Uterus (tissue), 4 donors: ENCODE measurements at places on chromosomes 13 and 19.

DNA sequence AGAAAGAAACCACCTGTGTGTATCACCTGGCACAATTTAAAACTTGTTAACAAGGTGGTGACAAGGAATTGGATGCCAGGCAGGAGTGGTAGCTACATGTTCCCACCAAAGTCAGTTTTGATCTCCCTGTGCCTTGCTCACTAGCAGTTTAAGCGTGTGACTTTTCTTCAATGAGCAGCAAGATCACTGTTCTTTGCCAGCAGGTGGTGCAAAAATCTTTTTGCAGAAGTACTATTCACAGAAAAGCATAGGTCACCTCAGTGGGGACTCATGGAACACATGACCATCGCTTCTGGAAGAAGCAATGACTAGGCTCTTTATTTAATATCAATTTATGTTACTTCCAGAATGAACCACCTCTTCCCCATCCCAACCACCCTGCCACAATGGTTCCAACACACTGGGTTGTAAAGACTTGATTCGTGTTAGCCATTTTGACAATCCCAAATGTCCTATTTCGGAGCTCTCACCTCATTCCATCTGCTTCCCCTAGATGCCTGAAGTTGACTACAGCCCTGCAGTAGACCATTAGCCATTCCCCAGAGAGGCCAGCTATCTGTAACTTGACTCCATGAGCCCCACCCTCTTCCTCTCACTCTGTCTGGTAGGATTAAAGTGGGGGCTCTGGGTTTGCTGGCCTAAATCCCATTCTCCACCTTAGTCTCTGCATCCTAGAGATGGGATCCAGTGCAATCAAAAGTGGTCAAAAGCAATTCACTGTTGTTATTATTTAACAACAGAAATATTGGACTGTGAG lies 59.1 kb upstream of the TNFRSF19 start:
- DNase-seq: no peak

- no peak for DNase-seq
Observed at GRCh38 chr19:44010468-44010867, 7.7 kb downstream of the ZNF230 start.

GRCh38 chr19:6204866-6205723 lies 69.6 kb downstream of the ACSBG2 start:
- no peak for DNase-seq

- no peak for DNase-seq
Observed at GRCh38 chr13:96771486-96772367, 222.5 kb downstream of the OXGR1 start.

- DNase-seq: no peak
Observed at GRCh38 chr13:32936716-32937115, 79.5 kb upstream of the KL start.

DNA sequence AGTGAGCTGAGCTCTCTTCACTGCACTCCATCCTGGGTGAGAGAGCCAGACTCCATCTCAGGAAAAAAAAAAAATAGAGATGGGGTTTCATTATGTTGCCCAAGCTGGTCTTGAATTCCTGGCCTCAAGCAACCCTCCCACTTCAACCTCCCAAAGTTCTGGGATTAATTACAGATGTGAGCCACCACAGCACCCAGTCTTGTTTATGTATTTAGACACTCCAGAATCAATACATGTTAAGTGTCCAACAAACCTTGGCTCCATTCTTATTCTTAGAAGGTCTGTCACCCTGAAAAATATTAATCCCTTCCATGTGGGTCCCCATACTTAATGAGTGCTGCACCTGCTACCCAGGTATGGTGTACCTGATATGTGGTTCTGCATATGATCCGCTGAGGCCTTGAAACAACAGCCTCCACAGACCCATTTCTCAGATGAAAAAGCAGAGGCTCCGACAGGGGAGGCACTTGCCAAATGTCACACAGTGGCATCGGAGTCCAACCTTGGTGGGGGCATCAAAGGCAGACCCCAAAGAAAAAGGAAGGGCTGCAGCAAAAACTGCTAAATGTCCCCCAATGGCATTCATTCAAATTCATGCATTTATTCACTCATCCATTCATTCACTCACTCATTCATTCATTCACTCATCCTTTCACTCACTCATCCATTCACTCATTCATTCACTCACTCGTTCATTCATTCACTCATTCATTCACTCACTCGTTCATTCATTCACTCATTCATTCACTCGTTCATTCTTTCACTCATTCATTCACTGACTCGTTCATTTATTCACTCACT lies 16.7 kb downstream of the TICAM1 start:
- no peak for DNase-seq

- no peak for DNase-seq
Observed at GRCh38 chr13:102993348-102993747, 72.9 kb downstream of the SLC10A2 start.

DNA sequence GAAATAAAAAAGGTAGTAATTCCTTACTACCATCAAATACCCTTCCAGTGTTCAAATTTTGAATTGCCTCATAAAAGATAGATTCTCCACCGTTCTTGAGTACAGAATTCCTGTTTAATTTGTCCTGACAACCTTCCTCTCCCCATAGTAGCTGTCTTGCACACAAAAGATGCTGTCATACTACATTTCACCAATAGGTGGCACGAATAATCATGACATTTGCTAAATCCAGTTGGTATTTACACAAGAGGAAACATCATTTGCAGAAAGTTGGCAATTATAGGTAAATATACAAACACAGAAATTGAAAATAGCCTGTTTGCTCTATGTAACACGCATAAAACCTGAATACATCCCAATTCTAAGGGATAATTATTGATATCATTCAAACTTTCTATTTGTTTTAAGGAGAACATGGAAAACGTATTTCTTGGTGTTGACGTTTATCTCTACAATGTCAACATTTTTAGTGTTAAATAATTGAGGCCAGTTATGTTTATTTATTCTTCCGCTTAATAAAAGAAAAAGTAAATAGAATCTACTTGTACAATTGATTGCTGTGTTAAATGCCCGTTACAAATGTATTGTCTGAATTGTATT lies 58.3 kb upstream of the CLDN10 start:
- DNase-seq: no peak

DNA sequence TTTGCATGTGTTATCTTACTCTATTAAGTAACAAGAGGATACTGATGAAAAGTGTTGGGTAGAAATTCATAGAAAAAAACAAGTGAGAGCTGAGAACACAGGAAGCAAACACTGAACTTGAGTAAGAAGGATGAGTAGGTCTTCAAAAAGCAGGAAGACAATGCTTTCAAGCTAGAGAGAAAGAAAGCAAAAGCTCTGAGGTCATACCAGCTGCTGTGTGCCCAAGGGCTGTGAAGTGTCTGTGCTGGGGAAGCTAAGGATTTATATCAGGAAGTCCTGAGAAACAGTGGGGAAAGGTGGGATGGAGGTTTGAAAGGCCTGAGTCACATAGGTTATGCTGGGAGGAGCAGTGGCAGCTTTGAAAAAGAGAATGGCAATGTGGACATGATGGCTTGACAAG lies 145.5 kb upstream of the MAB21L1 start:
- no peak for DNase-seq

DNA sequence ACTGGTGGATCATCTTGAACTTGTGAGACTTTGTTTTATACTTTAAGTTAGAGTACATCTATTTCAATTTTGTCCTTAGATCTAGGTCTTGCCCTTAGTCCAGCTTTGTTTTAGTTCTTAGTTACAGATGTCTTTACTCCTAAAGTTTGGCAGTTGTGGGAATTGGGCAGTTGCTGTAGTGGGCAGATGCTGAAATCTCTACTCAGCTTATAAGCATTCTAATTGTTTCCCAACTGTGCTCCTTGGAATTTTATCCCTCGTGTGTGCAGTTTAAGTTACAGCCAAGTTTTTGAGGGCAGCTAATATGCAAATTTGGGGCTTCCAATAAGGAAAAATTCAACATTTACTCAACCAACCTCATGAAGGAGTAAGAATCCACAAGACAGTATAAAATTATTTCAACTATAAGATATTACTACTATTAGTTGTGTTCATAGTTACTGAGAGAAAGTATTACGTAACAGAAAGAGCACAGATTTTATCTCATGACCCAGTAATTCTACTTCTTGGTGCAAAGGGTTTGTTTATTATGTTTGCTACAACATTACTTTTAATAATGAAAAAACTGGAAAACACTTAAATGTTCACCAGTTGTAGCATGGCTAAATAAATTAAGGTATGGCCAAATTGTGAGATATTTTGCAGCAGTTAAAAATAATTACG lies 32.9 kb downstream of the CCDC122 start:
- DNase-seq: no peak

DNA sequence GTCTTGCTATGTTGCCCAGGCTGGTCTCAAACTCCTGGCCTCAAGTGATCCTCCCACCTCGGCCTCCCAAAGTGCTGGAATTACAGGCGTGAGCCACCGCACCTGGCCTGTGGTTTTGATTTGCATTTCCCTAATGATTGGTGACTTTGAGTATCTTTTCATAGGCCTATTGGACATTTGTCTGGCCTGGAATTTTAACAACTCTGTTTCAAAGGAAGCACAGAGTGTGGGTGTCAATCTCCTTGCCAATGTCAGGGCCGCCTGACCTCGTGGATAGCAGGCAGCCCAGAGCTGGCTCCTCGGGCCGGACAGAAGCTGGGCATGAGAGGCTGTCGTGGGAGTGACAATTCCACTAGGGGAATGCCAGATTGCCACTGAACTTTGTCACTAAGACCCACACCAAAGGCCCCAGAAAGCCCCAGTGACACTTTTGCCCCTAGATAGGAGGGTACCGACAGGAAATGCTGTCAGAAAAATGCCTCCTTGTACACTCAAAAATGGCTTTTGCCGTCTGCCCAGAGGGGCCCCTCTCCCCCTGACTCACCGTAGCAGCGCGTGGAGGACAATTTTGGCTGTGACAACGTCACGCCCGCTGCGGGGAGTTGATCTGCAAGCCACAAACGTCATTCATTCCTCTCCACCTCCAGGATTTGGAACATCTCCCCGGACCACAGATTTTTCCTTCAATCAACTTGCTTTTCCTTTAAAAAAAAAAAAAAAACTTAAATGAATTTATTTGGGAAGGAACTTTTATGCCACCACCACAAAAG lies 11.7 kb upstream of the ADGRE5 start:
- DNase-seq: peak; percentile 59

DNA sequence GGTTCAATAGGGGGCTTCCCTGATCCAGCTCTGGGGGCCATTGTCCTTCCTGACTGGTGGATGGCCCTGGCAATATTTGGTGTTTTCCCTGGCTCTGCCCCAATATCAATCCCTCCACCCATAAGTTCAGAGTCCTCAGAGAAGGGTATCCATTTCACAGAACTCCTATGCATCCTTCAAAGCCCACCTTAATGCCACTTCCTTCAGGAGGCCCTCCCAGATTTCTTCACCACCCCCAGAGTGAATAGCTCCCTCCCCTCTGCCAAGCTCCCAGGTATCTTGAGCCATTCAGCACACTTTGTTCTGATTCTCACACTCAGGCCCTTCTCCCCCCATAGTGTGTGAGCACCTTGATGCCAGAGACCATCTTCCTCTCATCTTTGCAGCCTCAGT lies 5.8 kb downstream of the PPP1R14A start:
- DNase-seq: no peak

- no peak for DNase-seq
Observed at GRCh38 chr13:23686948-23687347, 116.7 kb downstream of the TNFRSF19 start.

GRCh38 chr13:109145631-109146030 lies 516.2 kb downstream of the MYO16 start:
- peak; percentile 29 for DNase-seq

DNA sequence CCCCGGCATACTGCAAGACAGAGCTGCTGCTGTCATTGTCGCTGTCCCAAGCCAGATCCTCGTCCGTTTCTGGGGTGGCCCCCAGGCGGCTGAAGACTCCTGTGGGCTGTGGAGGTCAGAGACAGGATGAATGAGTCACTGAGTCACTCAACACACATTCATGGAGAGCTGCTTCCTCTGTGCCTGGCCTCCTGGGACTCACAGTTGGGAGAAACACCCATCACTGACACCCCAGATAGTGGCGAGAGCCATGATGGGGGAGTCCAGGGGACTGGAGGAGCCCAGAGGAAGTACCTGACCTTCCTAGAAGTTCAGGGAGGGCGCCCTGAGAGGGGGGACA lies 26.0 kb downstream of the C19orf47 start:
- DNase-seq: no peak

DNA sequence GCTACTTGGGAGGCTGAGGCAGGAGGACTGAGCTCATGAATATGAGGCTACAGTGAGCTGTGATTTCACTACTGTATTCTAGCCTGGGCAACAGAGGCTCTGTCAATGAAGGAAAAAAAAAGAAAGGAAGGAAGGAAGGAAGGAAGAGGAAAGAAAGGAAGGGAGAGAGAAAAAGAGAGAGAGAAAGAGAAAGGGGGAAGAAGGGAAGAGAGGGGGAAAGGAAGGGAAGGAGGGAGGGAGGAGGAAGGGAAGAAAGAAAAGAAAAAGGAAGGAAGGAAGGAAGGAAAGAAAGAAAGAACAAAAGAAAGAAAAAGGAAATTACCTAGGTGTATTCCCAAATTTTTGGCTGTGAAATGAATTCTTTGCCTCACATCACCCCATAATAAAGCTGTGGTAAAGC lies 7.2 kb upstream of the RFX2 start:
- DNase-seq: no peak

GRCh38 chr13:102212729-102213128 lies 189.1 kb downstream of the FGF14 start:
- DNase-seq: no peak

GRCh38 chr13:34521171-34521570 lies 420.9 kb upstream of the NBEA start:
- no peak for DNase-seq

GRCh38 chr19:58284199-58284598 lies 5.4 kb downstream of the ZNF8 start:
- no peak for DNase-seq

GRCh38 chr13:30608364-30608763 lies 9.4 kb upstream of the USPL1 start:
- no peak for DNase-seq

GRCh38 chr13:31860002-31860401 lies 120.7 kb downstream of the RXFP2 start:
- DNase-seq: no peak

- DNase-seq: no peak
Observed at GRCh38 chr13:107580741-107581412, 634.5 kb downstream of the LIG4 start.

DNA sequence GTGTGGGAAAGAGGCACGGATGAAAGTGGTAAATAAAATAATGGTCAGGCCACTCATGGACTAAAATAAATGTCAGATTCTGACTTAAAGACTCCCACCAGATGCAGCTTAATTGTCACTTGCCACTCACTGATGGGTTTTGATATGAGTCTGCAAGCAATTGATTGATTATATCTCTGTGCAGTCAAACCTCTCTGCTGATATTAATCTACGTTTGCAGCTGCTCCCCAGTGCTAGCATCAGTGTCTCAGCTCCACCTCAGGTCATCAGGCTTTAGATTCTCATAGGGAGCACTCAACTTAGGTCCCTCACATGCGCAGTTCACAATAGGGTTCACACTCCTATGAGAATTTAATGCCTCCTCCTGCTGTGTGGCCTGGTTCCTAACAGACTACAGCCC lies 195.3 kb downstream of the B3GLCT start:
- DNase-seq: no peak

GRCh38 chr13:43786766-43787517 lies at the start of gene ENOX1:
ENOX1 (minus strand) TSS chr13:43786972.
- DNase-seq: peak; percentile 60
